ENCODE measurements at places on chromosomes 2 and 18. TPM values are rescaled to one million over a fixed set of nuclear protein-coding genes. Genes with fewer than 3 reads are reported as not detected.

GRCh38 chr2:8998418-8999101 lies 4.9 kb downstream of the MBOAT2 start:
- DNase-seq, result no peak

DNA sequence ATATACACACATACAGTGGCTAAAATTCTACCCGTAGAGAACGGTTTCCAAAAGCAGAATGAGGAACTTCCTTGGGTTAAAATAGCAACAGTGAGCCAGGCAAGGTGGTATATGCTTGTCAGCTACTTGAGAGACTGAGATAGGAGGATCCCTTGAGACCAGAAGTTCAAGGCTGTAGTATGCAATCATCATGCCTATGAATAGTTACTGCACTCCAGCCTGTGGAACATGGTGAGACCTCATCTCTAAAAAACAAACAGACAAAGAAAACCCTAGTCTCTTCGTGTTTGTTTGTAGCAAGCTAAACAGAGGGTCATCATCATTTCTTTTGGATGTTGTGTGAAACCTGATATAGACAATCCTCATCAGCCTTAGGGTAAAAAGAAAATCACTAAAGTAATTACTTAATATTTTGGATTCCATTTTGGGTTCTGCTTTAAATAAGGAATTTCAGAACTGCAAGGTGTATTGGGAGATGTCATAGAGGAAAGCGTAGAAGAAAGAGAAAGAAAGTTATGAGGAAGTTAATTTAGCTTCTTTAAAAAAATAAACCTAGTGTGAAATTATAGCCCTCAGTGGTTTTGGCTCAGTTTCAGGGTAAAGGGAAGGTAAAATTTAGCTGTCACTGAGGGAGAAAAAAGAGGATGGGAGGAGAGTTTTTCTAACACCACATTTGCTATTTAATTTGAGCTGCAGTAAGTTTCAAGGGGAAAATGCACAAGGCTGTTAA lies 46.5 kb downstream of the PLEK start:
- DNase-seq, result no peak

DNA sequence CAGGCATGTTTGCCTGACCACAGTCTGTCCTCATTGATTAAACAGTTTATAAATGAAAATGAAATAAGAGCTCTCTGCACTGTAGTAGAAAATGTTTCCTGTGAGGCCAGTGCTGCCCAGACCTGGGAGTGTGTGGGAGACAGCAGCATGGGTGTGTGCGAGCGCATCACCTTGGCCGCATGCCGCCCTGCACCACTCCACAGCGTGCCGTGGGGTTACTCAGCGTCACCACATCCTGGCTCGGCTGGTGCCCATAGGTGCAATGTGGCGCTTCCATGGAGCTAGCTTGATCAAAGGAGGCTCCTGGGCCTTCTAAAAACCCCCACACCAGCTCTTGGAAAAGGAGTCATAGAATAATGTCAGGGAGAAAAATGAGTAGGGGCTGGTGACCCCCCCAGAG lies 76.0 kb upstream of the EPC2 start:
- no peak for DNase-seq

DNA sequence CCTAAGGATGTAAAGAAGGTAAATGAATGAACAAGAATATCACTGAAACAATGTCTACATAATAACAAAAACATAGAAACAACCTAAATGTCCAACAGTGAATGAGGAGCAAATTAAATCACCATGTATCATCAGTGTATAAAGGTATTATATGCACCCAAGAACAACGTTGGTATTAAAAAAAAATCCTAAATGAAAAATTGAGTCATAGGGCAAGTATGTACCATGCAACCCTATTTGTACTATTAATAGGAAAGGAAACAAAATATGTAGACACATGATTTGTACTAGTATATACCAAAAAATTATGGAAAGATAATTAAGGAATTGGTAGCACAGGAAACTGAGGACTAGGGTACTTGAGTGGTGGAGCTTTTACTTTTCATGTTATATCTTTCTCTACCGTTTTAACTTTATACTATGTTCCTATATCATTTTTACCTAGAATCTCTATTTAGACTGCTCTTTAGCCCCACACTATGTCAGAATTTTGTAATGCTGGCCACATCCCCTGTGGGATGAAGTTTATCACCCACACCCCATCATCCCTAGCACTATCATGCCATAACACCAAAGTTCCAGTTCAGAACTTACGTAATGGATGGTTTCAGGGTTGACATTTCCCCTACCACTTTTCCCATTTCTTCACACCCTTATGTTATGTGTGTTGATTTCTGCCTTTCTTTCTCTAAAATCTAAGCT lies 25.6 kb downstream of the IKZF2 start:
- DNase-seq, result no peak

DNA sequence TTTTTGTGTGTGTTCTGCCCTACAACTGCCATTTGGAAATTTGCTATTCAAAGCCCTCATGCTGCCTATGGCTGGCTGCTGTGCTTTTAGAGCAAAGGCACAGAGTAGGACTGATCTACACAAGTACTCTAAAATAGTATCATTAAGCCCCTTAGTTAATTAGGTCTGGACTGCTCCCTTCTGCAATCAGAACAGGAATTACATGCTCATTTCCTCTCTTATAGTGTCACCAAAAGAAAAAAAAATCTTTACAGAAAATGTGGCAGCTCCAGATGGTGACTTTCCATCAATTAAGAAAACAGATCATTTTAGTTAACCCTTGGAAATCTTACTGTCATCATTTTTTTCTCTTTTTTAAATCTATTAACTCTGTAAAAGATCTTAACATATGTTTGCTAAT lies 337.5 kb downstream of the RIT2 start:
- no peak for DNase-seq

- no peak for DNase-seq
Measured at GRCh38 chr18:37567061-37567993, 1.7 kb upstream of the CELF4 start.

- DNase-seq, result no peak
Measured at GRCh38 chr2:17959356-17959755, 80.9 kb downstream of the KCNS3 start.

DNA sequence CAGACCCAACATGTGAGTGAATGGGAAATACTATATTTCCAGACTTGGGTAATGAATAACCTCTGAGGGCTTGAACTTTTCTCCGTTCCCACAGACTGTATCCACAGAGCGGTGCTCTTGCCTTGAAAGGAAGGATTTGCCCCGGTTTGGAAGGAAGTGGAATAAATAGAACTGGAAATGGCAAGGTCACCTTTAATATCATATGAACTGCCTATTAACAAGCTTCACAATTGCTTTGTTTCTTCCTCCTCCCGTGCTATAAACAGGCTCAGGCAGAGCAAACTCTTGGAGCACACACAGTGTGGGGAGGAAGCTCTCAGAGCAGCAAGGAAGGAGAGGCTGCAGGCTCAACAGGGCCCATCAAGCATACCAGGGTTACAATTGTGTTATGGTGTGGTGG lies 28.5 kb upstream of the DARS1 start:
- DNase-seq, result no peak

Gene ALK
- total RNA-seq, result 0.27 TPM

Gene SYT4
- not detected for total RNA-seq

Measured in myocyte (in vitro differentiated cells).